Activated naive CD8-positive, alpha-beta T cell treated with anti-CD3 and anti-CD28 coated beads, Interleukin-2, amount 50 U/mL, for 24 hours (primary cell): ENCODE measurements at places on chromosomes 2 and 18.

- no peak for DNase-seq
Measured at GRCh38 chr2:231602859-231603467, 10.3 kb downstream of the TEX44 start.

DNA sequence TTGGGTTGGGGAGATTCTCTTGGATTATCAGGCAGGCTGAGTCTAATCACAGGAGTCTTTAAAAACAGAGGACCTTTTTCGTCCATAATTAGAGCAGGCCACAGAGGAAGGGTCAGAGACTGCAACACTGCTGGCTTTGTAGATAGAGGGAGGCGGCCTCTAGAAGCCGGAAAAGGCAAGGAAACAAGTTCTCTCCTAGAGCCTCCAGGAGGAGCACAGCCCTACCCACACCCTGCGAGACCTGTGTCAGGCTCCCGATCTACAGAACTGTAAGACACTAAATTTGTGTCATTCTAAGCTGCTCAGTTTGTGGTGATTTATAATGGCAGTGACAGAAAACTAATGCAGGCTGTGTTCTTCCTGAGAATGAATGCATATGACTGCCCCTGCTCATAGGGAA lies 15.3 kb downstream of the ID2 start:
- DNase-seq: no peak

DNA sequence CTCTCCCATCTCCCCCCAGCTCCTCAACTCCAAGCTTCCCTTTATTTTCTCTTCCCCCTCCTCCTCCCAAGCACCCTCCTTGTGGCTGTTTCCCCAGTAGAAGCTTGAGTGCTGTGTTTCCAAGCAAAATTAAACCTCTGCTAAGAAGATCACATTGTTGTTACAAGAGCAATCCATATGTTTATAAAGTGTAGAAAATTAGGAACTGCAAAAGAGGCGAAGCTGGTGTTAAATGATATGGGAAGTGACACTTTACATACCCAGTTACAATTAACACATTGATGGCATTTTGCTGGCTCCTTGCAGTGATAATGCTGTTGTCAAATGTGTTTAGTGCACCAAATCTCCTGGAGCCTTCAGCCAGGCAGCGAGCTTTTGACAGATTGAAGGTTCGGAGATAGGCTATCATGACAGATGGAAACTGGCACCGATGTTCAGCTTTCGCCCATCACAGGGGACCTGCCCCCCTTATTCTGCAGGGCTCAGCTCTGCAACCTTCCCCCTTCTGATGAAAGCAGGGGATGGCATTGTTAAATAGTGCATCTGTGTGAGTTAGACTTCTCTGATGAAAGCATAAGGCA lies 259.8 kb upstream of the ATP5MC3 start:
- DNase-seq: no peak

GRCh38 chr2:118492335-118492734 lies 355.1 kb downstream of the EN1 start:
- DNase-seq: no peak

- no peak for DNase-seq
Measured at GRCh38 chr2:199692489-199692888, 158.5 kb downstream of the FTCDNL1 start.

GRCh38 chr2:239904496-239904895 lies 120.6 kb downstream of the NDUFA10 start:
- no peak for DNase-seq

- DNase-seq: peak; percentile 7
Measured at GRCh38 chr2:182642328-182642727, 73.7 kb upstream of the DNAJC10 start.

- DNase-seq: no peak
Measured at GRCh38 chr2:18454692-18455235, 105.7 kb downstream of the RDH14 start.

DNA sequence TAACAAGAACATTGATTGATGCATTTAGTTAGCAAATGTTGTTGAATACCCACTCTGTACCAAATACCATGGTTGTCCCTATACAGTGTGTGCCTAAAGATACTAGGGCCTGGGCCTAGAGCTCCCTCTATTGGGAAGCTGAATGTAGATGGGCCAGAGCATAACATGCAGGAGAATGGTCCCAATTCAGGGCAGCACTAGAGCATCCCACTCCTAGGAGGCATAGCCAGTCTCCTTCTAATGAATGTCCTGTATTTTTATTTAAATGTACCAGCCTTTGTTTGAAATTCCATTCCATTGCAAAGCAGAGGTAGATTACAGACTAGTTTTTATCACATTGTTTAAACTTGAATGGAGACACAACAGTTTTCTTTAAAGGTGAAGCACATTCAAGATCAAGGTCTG lies 90.6 kb downstream of the FEZ2 start:
- DNase-seq: peak; percentile 33

- DNase-seq: no peak
Measured at GRCh38 chr2:113089916-113090315, 22.1 kb downstream of the IL1F10 start.

- no peak for DNase-seq
Measured at GRCh38 chr18:25935356-25935755, 155.1 kb downstream of the SS18 start.

GRCh38 chr2:130864830-130865800 lies 28.4 kb downstream of the ARHGEF4 start:
- no peak for DNase-seq

GRCh38 chr18:46338766-46339165 lies 234.6 kb downstream of the HAUS1 start:
- no peak for DNase-seq

GRCh38 chr2:120632796-120633646 lies 102.6 kb upstream of the GLI2 start:
- no peak for DNase-seq

GRCh38 chr2:65075605-65076344 lies 19.6 kb downstream of the CEP68 start:
- DNase-seq: no peak

DNA sequence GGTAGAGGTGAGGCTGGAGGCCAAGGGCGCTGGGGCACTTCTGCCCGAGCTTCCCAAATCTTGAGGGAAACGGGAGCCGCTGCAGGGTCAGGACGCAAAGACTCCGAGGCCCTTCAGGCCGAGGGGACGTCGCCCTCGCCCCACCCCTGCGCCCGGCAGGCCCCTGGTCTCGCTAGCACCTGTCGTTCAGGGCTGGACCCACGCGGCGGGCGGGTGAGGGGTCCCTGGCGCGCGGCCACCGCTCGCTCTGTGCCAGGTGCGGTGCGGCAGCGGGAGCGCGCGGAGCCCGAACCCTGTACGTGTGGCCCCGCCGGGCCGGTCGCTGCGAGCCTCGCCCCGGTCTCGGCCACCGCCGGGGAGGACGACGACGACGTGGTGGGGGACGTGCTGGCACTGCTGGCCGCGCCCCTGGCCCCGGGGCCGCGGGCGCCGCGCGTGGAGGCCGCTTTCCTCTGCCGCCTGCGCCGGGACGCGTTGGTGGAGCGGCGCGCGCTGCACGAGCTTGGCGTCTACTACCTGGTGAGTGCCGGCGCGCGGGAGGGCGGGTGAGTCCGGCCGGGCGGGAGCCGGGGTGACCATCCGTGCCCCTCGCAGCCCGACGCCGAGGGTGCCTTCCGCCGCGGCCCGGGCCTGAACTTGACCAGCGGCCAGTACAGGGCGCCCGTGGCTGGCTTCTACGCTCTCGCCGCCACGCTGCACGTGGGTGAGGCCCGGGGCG lies 4.9 kb downstream of the ERFE start:
- no peak for DNase-seq

GRCh38 chr2:68603059-68603458 lies 40.3 kb upstream of the PROKR1 start:
- no peak for DNase-seq

- DNase-seq: no peak
Measured at GRCh38 chr18:77102259-77103040, 30.1 kb downstream of the MBP start.

GRCh38 chr2:35080231-35080910 lies 1275.2 kb upstream of the CRIM1 start:
- no peak for DNase-seq

DNA sequence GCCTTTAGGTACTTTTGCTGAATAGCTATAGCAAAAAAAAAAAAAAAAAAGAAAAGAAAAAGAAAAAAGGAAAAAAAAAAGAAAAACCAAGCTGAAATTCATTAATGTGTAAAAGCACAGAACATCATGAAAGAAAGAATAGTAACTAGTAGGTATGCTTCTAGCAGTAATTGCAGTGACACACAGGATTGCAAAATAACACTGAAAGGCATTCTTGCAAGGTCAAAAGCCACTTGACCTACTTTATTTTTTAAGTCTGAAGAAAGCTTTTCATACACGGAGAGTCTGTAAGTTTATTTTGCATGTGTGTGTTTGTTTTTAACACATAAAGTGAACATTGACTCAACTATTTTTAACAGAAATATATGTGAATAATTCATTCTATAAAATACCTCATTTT lies 54.4 kb downstream of the DOK6 start:
- DNase-seq: no peak

GRCh38 chr2:35891528-35891927 lies 464.1 kb upstream of the CRIM1 start:
- DNase-seq: no peak

DNA sequence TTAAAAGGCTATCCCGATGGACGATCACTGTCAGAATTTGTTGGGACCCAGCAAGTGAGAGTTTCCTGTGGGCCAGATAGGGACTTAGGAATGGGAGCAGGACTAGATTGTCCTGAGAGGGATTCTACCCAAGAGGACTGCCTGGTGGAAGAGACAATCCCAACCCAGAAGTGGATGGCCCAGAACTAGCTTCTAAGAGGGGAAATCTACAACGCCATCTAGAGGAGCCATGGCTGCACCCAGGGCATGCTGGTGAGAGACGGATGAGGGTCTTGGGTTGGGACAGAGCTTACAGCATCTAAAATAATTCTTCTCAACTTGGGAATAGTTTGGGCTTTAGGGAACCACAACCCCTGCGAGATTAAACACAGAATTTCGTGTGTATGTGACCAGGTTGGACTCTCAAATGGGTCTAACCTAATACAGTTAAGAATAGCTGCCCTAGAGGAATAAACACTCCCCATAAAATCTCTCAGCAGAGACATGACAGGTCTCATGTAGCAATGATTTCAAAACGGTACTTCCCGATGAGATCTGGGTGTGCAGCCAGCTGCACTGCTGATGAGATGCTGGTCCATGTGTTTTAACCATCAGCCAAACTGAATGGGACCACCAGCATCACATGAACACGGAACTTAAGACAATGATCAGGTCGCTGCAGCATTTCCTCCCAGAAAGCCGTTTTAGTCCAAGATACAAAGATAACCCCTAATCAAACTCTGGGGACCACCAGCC lies 50.8 kb downstream of the CCBE1 start:
- no peak for DNase-seq

GRCh38 chr2:70498528-70498927 lies 55.1 kb downstream of the TGFA start:
- DNase-seq: no peak

GRCh38 chr18:13313006-13313686 lies 94.6 kb downstream of the LDLRAD4 start:
- DNase-seq: no peak

DNA sequence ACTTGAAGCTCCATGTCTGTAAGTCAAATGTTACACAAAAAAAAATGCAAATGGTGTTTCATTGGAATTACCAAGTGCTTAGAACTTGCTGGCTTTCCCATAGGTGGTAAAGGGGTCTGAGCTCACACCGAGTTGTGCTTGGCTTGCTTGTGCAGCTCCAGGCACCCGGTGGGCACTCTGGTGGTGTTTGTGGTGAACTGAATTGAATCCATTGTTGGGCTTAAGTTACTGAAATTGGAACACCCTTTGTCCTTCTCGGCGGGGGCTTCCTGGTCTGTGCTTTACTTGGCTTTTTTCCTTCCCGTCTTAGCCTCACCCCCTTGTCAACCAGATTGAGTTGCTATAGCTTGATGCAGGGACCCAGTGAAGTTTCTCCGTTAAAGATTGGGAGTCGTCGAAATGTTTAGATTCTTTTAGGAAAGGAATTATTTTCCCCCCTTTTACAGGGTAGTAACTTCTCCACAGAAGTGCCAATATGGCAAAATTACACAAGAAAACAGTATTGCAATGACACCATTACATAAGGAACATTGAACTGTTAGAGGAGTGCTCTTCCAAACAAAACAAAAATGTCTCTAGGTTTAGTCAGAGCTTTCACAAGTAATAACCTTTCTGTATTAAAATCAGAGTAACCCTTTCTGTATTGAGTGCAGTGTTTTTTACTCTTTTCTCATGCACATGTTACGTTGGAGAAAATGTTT lies 97.9 kb upstream of the IL1R2 start:
- no peak for DNase-seq

GRCh38 chr18:6610466-6610865 lies 119.0 kb upstream of the ARHGAP28 start:
- no peak for DNase-seq

- no peak for DNase-seq
Measured at GRCh38 chr2:182598626-182599025, 117.4 kb upstream of the DNAJC10 start.

DNA sequence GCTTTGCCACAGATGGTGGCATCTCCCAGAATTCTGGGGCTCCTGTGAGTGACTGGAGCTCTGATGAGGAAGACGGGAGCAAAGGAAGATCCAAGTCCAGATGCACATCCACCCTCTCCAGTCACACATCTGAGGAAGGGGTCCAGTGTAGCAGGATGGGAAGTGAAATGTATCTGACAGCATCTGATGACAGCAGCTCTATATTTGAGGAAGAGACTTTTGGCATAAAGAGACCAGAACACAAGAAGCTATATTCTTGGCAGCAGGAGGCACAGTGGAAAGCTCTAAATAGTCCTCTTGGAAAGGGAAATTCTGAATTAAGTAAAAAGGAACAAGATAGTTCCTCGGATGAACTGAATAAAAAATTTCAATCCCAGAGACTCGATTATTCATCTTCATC lies 23.5 kb upstream of the C1GALT1C1L start:
- DNase-seq: no peak

- DNase-seq: no peak
Measured at GRCh38 chr2:47554311-47554905, 151.5 kb downstream of the MSH2 start.

GRCh38 chr2:71299507-71299906 lies 32.1 kb upstream of the ZNF638 start:
- DNase-seq: no peak

DNA sequence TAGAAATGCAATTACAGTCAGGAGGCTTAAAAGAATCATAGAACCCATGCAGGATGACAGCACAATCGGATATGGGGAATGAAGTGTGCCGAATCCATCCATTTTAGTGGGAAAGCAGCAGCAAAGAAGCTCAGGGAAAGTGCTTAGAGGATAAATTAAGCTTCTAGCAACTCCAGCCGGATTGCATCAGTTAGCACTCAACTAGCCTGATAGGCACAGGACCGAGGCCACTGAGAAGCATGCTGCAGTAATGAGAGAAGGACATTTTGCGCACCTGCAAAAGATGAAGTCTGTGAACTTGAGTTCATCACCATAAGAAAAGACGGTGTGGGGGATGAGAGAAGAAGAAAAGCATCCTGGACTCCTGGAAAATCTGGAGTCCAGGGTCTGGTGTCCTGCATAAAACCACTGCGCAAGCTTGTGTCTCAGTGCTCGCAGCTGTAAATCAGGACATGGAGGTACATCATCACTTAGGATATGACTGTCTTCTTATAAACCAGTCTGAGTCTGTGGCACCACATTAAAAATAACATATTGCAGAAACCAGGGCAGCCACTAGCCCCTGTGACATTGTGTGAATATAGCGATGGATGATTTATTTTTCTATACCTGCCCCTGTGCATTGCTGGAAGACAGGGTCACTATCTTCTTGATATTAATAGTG lies 665.5 kb upstream of the SOX11 start:
- no peak for DNase-seq

- no peak for DNase-seq
Measured at GRCh38 chr2:160199683-160200389, at the start of gene ITGB6. ITGB6 (minus strand) TSS chr2:160200272; CDS start chr2:160200063, 209 bp downstream.

- DNase-seq: peak; percentile 50
Measured at GRCh38 chr18:59846814-59847490, 52.8 kb upstream of the PMAIP1 start.
